ENCODE measurements at places on chromosomes 16 and 17. TPM values are rescaled to one million over a fixed set of nuclear protein-coding genes. Genes with fewer than 3 reads are reported as not detected.

C16orf95 gene
- total RNA-seq = 3.5 TPM

RECQL5 gene
- total RNA-seq = 50.6 TPM

ALOX12 gene
- total RNA-seq = not detected

ORC6 gene
- 5.1 TPM for total RNA-seq

CCDC154 gene
- 0.33 TPM for total RNA-seq

VAT1 gene
- 77.5 TPM for total RNA-seq

KRT36 gene
- not detected for total RNA-seq

Measured in placental epithelial cell (primary cell).